ENCODE measurements at places on chromosomes 7 and 10.

- no peak for DNase-seq
Observed at GRCh38 chr7:102117743-102118142, 168.9 kb upstream of the SH2B2 start.

- no peak for DNase-seq
Observed at GRCh38 chr7:70730451-70731110, 401.4 kb upstream of the GALNT17 start.

GRCh38 chr10:43846968-43847367 is 198.3 kb upstream of the ZNF32 start:
- DNase-seq: no peak

DNA sequence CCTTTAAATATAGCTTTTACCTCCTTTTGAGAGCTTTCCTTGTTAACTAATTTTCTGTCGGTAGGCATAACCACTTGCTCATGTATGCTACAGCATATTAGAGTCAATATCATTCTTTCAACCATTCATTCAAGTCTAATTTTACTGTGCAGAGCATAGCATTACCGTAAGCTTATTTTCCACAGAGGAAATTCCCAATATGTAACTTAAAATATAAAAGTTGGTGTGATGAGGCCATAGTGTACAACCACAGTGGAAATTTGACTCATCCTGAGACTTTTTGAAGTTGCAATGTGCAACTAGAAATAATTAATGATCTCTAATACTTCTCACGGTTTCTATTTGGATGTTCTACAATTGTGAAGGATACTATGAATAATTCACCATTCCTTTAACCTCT is 80.6 kb upstream of the KLF6 start:
- no peak for DNase-seq

DNA sequence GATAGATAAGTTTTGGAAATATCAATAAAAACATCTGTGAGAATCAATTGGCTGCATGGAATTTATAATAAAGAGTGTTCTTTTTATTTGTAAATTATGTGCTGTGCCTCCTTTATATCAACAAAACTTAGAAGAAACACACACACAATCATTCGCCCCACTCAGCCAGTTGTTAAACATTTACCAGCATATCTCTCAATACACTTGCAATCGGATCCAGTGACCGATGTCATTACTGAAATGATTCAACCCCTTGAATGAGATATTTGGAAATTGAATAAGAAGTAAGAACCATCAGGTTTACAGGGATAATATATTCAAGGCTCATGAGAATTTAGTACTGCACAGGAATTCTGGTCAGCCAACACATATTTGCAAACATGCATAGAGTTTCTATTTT is 35.6 kb downstream of the TAF3 start:
- DNase-seq: no peak

DNA sequence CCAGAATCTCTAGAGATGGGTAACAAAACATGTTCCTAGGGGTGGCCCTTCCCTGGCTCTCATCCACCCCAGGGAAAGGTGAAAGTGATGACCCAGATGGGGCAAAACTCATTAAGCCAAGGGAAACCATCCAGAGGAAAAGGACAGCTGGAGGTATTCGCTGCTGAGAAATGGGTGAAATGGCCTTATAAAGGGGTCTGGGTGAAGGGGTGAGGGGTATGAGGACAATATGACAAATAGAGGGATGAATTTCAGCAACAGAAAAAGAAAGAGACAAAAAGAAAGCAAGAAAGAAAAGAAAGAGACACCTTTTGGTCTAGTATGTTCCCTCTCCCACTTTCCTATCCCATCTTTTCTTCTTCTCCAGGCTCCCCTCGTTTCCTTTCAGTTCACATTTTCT is 26.6 kb downstream of the ARHGAP21 start:
- no peak for DNase-seq

DNA sequence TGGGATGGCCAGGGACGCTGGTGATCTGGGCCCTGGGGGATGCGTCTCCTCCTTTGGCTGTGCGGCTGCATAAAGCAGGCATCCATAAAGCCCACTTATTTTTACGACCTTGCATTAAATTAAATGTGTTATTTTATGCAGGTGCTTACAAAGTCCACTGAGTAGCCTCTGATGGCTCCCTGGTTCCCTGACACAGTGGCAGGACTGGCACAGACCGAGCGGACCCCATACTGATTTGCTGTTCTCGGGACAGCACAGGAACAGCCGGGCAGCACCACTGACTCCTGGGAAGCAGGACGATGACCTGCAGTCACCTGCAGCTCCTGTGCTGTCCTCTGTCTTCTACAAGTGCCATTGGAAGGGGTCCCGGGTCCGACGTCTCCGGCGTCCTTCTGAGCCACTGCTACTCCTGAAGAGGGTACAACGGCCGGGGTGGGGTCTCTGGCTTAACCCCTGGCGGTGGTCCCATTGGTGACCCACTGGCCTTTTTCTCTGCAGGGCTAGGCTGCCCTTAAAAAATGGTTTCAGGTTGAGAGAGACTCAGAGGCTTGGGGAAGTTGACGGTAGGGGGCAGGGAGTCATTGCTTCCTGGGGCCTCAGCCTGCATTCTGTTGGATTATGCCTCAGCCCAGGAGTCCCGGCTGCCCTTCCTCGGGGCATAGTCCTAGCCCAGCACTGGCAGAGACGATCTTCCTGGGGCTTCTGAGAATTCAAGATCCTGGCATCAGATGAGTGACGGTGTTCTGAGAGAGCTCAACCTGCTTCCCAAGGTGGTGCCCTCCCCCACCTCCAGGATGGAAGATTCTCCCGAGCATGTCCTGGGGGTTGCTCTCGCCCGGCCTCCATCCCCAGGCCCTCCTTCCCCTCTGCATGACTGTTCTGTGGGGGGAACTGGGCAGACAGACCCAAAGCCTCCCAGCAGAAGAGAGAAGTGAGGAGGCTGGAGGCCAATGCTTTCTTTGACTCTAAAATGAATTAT is 330.1 kb downstream of the ADARB2 start:
- peak; percentile 49 for DNase-seq

GRCh38 chr7:157971501-157971900 is 616.1 kb downstream of the PTPRN2 start:
- DNase-seq: no peak

DNA sequence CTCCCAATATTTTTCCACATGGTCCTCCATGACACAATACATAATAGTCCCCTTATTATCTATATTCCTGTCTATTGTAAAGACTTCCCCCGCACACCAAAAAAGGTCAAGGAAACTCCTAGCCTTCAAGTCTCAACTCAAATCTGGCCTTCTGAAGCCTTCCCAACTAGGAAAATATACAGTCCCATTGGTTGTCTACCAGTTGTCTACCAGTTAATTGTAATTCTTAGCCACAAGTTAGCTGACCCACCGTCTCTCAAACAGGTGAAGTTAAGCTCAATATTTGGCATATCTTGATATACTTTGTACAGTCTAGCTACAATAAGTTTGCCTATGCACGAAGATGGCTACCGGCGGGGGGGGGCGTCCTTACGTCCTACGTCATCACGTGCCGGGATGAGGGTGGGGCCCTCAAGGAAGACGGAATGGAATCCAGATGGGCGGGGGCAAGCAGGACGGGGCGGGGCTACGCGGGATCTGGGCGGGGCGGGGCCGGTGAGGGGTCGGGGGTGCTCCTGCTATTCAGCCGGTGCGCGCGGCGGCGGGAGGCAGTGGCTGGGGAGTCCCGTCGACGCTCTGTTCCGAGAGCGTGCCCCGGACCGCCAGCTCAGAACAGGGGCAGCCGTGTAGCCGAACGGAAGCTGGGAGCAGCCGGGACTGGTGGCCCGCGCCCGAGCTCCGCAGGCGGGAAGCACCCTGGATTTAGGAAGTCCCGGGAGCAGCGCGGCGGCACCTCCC is at the start of gene AHR:
Gene AHR, plus strand, starts transcription at position 551 of the 738 bp plus-strand sequence. CDS start 613 bp downstream, outside the sequence.
- peak; percentile 95 for DNase-seq

DNA sequence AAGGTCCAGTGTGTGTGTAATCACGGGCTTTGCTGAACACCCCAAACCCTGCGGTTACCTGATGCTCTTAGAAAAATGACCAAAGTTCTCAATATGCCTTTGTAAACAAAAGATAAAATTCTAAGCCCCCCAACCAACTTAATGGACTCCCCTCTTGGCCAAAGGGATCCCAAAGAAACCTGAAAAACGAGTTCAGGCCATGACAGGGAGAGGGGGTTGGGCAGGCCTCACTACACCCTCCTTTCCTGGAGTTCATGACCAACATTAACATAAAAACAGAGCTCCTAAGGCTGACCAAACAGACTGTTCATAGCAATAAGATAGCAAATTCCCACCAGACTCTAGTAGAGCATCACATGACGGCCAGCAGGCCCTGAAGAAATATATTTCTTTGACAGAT is 3.0 kb upstream of the VIPR2 start:
- DNase-seq: peak; percentile 64

GRCh38 chr10:5813091-5813340 is 218 bp downstream of the GDI2 start:
- DNase-seq: no peak

- no peak for DNase-seq
Observed at GRCh38 chr7:150974468-150975391, 3.4 kb downstream of the KCNH2 start.

DNA sequence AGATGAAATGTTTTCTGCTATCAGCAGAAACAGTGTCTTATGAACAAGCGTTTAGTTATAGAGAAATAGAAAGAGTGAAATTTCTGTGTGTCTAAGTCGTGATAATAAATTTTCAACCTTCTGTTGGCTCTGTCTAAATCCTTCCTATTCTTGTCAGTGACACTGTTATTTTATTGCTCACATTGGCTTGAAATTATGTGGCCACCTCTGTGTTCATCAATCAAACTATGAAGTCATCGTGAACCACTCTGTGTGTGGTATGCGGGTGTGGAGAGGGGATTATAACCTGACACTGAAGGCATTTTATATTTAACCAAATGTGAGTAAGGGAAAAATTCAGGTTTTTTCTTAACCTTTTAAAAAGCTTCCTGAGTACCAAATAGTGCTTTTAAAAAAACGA is 12.3 kb downstream of the AOAH start:
- no peak for DNase-seq

- DNase-seq: no peak
Observed at GRCh38 chr10:6609625-6610024, 29.5 kb upstream of the PRKCQ start.

- no peak for DNase-seq
Observed at GRCh38 chr10:96089116-96089515, 41.0 kb upstream of the ZNF518A start.

DNA sequence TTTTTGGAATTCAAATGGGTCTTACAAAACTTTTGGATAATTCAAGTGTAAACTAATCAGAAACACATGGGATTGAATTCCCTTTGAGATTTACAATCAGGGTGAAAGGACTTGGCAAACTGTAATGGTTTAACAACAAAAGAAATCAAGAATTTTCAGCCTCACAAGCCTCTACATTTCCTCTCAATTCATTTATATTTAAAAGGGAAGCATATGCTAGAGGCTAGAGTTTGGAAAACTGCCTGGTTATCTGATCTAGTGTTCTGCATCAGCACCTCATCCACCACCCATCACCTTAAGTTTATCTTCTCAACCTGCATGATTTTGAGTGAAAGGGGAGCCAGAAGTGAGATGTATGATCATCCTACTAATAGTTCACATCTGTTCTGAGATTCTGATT is 120.7 kb downstream of the TES start:
- DNase-seq: no peak

GRCh38 chr10:44334091-44334490 is 50.8 kb downstream of the CXCL12 start:
- DNase-seq: peak; percentile 33

DNA sequence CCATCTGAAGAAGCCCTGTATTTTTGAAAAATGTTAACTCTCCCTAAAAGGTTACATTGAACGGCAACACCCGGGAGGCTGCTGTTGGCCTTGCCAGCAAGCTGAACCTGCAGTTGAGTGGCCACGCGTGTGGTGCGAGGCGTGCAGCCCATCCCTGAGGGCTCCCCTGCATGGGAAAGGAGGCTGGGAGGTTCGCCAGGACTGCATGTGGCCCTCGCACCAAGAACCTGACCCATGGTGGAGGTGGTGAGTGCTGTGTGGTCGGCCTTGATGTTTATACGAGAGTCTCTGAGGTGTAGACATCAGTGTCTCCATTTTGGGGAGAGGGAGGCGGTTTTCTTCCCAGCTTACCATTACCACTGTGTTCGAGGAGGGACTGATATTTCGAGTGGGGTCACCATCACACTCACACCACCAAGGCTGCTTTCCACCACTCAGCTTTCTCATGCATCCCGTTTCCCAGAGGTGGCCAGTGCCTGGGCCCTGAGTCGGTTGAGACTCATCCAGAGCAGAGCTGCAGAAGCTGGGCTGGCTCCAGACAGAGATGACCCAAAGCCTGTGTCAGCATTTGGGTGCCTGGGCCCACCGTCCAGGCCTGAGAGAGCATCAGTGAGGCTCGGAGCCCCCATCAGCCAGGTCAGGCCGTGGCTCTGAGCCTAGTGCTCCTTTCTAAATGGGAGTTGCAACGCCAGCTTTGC is 222.6 kb downstream of the EBF3 start:
- peak; percentile 50 for DNase-seq

- DNase-seq: no peak
Observed at GRCh38 chr10:47165711-47166404, 134.1 kb upstream of the GDF10 start.

- DNase-seq: no peak
Observed at GRCh38 chr10:123472606-123473005, 193.5 kb upstream of the GPR26 start.

DNA sequence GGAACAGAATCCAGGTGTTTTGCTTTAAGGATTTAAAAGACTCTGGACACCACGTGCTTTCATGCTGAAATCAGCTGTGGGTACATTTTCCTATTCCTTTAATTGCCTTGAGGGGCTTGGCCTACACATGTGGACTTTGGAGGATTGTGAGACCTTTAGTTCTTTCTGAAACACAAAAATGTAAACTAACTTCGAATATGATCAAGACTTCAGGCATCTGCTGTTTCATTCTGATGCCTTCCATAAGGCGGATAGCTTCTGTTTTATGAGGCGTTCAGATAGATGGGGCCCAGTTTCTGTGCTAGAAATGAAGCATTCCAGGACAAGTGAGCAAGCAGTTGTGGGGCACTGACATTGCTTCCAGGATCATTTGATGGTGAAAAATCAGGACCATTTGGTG is 1.5 kb upstream of the NOBOX start:
- DNase-seq: no peak

DNA sequence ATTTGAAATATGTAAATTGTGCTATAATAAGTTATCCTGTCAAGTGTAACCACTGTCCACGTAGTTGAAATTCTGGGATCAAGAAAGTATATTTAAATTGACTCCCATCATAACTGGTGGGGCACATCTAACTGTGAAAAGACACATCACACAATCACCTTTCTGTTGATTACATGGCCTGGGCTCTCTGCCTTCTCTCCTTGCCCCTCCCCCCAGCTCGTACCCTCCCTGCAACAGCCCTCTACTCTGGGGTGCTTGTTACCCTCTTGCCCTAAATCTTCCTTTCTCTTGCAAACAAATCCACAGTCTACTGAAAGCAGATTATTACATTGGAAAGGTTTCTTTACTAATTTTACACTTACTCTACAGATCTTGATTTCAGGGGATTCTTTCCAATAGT is 56.3 kb downstream of the CCDC186 start:
- no peak for DNase-seq

GRCh38 chr10:129939416-129940275 is 24.4 kb downstream of the EBF3 start:
- no peak for DNase-seq

DNA sequence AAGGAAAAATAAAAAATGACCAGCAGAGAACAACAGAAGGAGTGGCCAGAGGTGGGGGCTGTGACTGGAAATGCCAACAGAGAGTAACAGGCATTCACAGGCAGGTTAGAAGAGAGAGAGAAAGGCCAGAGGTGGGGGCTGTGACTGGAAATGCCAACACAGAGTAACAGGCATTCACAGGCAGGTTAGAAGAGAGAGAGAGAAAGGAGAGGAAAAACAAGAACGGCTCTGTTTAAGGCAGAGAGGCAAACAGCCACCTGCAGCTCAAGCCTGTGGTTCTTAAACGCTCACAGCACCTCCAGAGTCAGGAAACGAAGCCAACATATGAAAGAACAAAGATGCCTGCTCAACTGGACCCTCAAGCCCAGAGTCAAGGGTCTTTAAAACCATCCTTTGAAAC is 39.5 kb upstream of the DGKI start:
- no peak for DNase-seq
